ENCODE measurements at places on chromosomes 16 and 17. TPM values are rescaled to one million over a fixed set of nuclear protein-coding genes. Genes with fewer than 3 reads are reported as not detected.

DNA sequence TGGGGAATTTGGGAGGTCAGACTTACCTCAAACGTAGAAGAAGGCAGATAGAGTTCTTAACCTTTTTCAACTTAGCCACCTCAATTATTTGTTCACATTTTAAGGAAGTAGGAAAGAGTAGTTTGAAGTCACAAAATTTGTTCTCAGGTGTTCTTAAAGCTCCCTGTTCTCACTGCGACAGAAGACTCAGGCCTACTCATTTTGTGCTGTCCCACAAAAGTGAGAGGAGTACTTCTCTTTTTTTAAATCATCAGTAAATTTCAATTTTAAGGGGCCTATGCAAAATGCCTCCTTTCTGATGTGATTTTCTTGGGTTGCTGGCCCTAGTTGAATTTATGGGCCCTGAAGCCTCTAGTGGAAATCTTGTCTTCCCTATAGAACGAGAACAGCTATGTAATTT, 133.4 kb downstream of the MAP2K6 start:
- no peak for DNase-seq

DNA sequence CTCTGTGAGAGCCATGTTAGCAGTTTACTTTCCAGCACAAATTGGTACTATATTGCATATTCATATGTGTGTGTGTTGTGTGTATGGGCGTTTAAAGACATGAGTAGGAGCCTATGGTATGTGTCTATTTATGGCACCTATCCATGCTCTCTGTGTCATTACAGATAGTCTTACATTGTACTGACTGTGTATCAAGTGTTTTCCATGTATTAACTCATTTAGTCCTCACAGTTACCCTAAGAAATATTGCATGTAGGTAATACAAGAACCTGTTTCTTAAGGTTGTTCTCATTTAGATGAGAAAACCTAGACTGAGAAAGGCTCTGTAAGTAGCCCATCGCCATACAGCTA, 1.6 kb downstream of the ALG1 start:
- no peak for DNase-seq

DNA sequence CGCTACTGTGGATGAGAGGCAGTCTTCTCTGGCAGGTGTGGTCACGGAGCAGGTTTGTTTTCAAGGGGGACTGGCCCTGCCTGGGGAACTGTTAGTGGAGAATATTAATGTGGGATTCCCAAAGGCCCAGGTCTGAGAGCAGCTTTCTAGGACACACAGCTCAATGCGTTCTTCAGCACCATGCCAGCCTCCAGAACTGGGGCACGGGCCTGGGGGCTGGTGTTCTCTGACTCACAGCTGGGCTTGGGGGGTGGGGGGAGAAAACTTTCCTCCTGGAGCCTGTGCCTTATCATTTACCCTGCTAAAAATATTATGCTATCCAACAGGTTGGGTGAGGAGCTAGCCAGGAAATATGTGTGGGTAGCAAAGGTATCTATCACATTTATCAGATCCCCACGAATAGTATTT, 13.5 kb upstream of the LHX1 start:
- no peak for DNase-seq

DNA sequence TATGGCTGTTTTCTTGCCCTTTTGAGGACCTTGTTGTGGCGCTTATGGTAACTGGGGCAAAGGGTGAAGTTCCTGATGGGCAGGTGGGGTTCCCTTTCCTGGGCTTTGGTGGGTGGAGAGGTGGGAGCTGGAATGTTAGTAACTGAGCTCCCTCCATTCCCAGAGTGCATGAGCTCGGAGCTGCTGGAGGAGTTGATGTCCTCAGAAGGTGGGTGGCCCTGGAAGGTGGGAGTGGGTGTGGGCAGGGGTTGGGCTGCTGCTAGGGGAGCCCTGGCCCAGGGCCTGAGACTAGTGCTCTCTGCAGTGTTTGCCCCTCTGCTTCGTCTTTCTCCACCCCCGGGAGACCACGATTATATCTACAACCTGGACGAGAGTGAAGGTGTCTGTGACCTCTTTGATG, 1.2 kb upstream of the ELMO3 start:
- DNase-seq, result no peak

- no peak for DNase-seq
These were observed 14.7 kb downstream of the DEXI start for GRCh38 chr16:10927497-10928112.

DNA sequence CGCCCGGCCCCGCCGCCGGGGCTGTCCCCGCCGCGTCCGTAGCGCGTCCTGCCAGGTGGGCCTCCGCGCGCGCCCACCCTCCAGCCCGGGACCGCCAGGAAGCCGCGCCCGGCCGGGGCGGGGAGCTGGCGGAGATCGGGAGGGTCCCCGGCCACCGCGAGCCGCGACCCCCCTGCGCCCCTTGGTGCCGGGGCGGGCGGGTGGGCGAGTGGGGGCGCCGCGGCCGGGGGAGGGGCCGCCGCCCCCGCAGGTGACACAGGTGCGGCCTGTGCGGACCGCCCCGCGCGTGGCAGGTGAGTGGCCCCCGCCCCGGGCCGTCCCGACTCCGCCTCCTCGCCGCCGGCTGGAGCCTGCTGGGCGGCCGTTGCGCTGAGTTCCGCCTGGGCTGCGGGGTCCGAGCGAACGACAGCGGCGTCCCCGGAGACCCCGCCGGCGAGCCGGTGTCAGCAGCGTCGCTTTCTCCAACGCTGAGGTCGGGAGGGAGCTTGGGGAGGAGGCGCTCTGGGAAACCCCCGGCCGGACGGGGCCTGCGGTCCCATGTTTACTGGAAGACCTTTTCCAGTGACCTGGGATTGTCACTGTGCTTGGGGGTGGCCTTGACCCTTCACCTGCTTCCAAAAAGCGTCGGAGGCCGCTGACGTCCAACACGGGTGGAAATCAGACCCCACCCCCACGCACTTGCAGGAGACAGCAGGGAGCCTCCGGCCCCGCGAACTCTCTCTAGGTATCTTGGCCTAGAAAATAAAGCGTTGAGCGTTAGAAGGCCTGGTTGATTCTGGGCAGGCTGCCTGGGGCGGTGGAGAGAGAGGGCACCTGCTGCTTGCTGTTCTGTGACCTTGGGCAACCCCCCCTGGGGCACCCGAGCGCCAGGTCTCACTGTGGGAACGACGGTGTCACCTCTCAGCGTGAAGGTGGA, 542 bp downstream of the KLHL36 start:
- no peak for DNase-seq

- DNase-seq, result no peak
These were observed 76.9 kb downstream of the CYB561 start for GRCh38 chr17:63369233-63369632.

Gene TAT
- total RNA-seq, result not detected

Gene SLC5A2
- total RNA-seq, result not detected

Measured in glomerular endothelial cell (primary cell).